ENCODE measurements at places on chromosomes 16 and 17. TPM values are rescaled to one million over a fixed set of nuclear protein-coding genes. Genes with fewer than 3 reads are reported as not detected.

SYCE1L gene
- total RNA-seq, result not detected

- H3K36me3 ChIP-seq, result peaks cover 14% of the 10 kb centered on the region
- H3K27me3 ChIP-seq, result no peaks in the 10 kb centered on the region
- no peak overlapping the region for H3K27ac ChIP-seq
- no peak overlapping the region for H3K4me3 ChIP-seq
- no peak for DNase-seq
Measured at GRCh38 chr17:66126231-66126630, 65.7 kb downstream of the CEP112 start.

DNA sequence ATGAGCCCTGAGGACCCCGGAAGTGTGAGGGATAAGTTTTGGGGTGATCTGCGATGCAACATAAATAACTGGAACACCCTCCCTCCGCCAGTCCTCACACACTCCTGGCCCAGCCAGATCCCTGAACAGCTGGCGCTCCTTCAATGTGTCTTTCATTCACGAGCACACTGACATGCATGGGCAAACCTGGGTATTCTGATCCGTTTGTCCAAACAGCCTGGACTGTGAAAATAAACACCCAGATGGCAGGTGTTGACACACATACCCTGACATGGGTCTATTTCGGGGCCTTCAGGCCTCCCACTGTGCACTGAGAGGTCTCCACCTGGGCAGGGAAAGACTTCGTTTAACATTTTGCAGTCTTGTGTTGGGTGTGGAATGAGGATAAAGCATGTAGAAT, 3.0 kb upstream of the CPNE2 start:
- no peak for DNase-seq
- no peaks in the 10 kb centered on the region for H3K36me3 ChIP-seq
- H3K27me3 ChIP-seq, result no peaks in the 10 kb centered on the region
- H3K27ac ChIP-seq, result no peak overlapping the region

DNA sequence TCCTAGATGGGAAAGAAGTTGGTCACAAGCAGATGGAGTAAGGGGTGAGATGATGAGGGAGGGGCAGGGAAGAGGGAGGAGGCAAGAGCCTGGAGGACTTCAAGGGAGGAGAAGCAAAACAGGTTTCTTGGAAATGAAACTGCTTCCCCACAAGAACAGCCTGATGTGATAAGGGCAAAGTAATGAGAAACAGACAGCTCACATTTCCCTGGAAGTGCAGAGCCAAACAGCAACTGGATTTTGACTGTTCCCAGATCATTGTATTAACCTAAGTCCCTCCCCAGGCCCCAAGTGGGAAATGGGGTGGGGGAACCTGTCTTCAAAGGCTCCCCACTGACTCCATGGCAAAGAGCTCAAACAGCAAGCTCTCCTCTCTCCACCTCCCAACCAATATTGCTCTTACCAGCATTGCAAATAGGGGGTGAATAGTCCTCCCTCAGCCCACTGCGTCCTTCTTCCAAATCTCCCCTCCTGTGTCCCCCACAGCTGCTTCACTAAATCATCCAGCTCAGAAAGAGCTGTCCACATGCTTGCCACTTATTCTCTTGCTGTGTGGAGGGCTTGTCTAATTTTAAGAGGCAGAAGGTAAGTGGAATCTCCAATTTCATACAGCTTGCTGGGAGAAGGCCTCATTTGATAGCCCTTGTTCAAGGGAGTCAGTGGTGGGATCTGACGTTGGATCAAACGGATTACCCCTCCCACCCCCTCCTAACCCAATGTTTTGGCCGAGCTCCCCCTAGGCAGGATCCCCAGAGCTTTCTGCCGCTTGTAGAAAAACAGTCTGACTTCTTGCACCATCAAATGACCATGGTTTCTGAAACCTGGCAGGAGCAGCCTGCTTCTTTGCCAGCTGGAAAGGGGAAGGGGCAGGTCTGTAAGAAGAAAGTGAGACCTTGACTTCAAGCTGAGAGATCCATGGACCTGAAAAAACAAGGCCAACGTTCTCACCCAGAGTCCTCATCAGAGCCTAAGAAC, 56.3 kb upstream of the SMIM36 start:
- no peaks in the 10 kb centered on the region for H3K27me3 ChIP-seq
- H3K4me3 ChIP-seq, result no peak overlapping the region
- DNase-seq, result peak; percentile 41
- H3K4me1 ChIP-seq, result peaks cover 2% of the 10 kb centered on the region
- H3K36me3 ChIP-seq, result no peaks in the 10 kb centered on the region
- no peak overlapping the region for H3K27ac ChIP-seq

- H3K27me3 ChIP-seq, result peaks cover 28% of the 10 kb centered on the region
- H3K27ac ChIP-seq, result no peak overlapping the region
- no peak overlapping the region for H3K4me3 ChIP-seq
- H3K36me3 ChIP-seq, result no peaks in the 10 kb centered on the region
Measured at GRCh38 chr16:86338403-86339115, 171.8 kb upstream of the FOXF1 start.

DNA sequence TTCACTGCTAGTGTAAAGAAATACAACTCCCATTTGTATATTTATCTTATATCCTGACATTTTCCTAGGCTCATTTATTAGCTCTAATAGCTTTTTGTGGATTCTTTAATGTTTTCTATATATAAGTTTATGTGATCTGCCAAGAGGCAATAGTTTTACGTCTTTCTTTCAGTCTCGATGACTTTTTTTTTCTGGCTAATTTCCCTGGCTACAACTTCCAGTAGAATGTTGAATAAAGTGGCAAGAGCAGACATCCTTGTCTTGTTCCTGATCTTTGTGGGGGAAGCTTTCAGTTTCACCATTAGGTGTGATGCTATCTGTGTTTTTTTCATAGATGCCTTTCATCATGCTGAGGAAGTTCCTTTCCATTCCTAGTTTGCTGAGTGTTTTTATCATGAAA, 43.9 kb upstream of the ABCA3 start:
- H3K27ac ChIP-seq, result no peak overlapping the region
- H3K36me3 ChIP-seq, result no peaks in the 10 kb centered on the region
- no peak overlapping the region for H3K4me3 ChIP-seq
- no peaks in the 10 kb centered on the region for H3K4me1 ChIP-seq
- H3K27me3 ChIP-seq, result no peaks in the 10 kb centered on the region

- H3K4me3 ChIP-seq, result no peak overlapping the region
- no peak for DNase-seq
- H3K4me1 ChIP-seq, result peaks cover 38% of the 10 kb centered on the region
- H3K36me3 ChIP-seq, result no peaks in the 10 kb centered on the region
- H3K27ac ChIP-seq, result no peak overlapping the region
Measured at GRCh38 chr16:67187175-67187890, 2.6 kb downstream of the EXOC3L1 start.
